ENCODE measurements at places on chromosomes 16 and 17. TPM values are rescaled to one million over a fixed set of nuclear protein-coding genes. Genes with fewer than 3 reads are reported as not detected.

Gene MEFV
- 0.10 TPM for total RNA-seq

Gene QPRT
- 13.9 TPM for total RNA-seq

Gene HS3ST3A1
- 0.99 TPM for total RNA-seq

Gene CTF1
- 4.0 TPM for total RNA-seq

Gene RAB11FIP4
- 0.23 TPM for total RNA-seq

Gene OR1A1
- total RNA-seq = not detected

Gene YBX2
- total RNA-seq = 0.07 TPM

Gene CLEC10A
- not detected for total RNA-seq

Data from smooth muscle cell of the pulmonary artery (primary cell).